HuH-7.5 (cell line): ENCODE measurements at places on chromosomes 6 and 20.
A peak's percentile ranks its signal among the peaks of the same experiment; 100 is the strongest.

GRCh38 chr20:13819885-13820645 lies 35.2 kb downstream of the NDUFAF5 start:
- DNase-seq = peak; percentile 33

GRCh38 chr6:21589352-21590345 lies 3.9 kb upstream of the SOX4 start:
- DNase-seq = peak; percentile 57

GRCh38 chr6:20572288-20572687 lies 38.0 kb downstream of the CDKAL1 start:
- DNase-seq = no peak

DNA sequence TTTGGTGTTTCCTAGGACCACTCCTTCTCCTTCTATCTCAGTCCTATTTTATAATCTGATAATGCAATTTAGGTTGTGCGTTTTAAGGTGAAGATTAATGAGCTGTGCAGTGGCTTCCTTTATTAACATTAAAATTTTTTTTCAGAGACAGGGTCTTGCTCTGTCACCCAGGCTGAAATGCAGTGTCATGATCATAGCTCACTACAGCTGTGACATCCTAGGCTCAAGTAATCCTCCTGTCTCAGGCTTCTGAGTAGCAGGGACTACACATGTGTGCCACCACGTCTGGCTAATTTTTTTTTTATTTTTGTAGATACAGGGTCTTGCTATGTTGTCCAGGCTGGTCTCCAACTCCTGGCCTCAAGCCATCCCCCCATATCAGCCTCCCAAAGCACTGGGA lies 53.0 kb upstream of the DSP start:
- DNase-seq = no peak

- no peak for DNase-seq
Observed at GRCh38 chr6:72461144-72461543, 160.7 kb upstream of the KCNQ5 start.

GRCh38 chr6:89887452-89888137 lies 6.7 kb upstream of the GJA10 start:
- peak; percentile 23 for DNase-seq

- no peak for DNase-seq
Observed at GRCh38 chr6:386688-387266, 4.8 kb upstream of the IRF4 start.

DNA sequence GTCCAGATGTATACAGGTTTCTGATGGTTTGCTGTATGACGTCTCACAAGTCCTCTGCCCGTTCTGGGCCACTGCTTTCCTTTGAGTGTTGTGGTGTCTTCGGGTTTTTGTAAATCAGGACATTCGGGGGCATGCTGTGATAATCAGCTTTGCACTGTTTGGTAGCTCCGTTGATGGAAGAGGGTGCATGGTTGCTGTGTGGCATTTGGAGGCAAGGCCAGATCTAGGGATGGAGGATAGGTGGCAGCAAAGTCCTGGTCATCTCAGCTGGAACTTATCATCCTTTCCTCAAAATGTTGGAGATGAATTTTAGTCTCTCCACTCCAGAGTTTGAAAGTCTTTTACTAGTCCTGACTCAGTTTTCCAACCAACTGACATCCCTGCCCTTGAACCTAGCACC lies 91.0 kb downstream of the SCP2D1 start:
- DNase-seq = no peak

GRCh38 chr6:77097940-77098339 lies 365.4 kb downstream of the HTR1B start:
- no peak for DNase-seq

DNA sequence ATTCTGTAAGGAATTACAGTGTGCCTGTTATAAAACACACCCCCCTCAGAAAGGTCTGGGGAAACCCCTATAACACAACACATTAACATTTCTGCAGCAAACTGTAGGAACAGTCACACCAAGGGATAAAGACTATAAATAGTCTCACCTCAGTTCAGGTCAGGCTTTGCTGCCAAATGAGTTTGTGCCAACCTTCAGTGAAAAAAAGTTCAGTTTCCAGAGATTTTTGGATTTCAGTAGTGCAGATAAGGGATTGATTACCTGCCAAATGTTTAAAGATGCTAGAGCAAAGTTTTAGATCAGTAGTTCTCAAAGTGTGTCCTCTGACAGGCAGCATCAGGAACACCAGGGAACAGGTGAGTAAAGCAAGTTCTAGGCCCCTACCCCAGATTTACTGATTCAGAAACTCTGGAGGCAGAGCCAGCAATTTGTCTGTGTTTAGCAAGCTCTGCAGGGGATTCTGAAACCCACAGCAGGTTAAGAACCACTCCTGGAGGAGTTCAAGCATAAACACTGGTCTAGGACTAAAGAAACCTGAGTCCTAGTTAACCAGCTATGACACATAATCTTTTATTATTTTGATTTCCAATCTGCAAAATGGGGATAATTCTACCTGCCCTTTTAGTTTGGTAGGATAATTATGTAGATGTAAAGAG lies 111.0 kb downstream of the RCAN2 start:
- no peak for DNase-seq

DNA sequence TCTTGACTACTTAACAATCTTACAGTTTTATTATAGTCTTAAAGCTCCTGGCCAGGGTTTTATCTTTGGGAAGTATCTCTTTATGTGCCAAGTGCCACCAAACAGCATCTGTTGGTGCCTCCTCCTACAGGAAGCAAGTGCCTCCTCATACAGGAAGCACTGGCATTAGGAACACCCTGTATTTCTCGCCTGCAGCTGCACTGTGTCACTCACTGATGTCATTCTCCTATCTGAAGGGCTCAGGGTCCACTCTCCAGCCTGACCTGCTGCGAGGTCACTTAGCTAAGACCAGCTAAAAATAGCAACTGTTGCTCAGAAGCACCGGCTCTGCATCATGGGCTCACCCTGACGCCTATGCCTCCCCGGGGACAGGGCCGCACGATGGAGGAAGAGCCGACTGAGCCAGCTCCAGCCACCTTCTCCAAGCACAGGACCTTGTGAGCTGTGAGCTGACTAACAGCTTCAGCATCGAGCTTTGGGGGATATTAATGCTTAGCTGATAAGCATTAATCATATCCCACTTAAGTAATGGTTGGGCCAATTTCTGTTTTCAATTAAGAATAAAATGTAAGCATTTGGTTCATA lies 66.3 kb upstream of the CD93 start:
- DNase-seq = peak; percentile 95

DNA sequence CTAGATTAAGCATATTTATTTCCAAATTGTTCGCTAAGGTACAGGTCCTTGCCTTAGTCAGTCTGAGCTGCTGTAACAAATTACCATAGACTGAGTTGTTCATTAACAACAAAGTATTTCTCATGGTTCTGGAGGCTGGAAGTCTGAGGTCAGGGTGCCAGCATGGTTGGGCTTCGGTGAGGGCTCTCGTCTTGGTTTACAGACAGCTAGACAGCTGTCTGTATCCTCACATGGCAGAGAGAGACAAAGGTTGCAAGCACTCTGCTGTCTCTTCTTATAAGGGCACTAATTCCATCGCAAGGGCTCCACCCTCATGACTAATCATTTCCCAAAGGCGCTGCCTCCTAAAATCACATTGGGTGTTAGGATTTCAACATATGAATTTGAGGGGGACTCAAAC lies 115.3 kb upstream of the GMDS start:
- no peak for DNase-seq

GRCh38 chr6:16570946-16571345 lies 190.3 kb downstream of the ATXN1 start:
- DNase-seq = no peak

DNA sequence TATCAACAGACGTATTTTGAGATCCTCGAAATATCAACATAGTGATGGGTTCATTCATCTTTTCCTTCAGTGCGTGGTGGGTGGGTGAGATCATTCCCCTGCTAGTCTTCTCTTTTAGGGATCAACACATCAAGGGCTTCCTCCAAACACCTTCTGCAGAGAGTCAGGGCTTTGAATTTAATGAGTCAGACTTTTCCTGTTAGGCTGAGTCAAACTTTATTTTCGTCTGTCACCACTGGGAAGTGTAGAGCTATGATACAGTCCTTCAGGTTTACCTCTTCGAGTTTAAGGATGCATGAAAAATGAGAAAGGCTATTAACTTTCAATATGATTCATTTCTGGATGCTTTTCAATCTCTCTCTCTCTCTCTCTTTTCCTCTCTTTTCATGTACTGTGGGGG lies 189.1 kb downstream of the BMP2 start:
- DNase-seq = no peak

DNA sequence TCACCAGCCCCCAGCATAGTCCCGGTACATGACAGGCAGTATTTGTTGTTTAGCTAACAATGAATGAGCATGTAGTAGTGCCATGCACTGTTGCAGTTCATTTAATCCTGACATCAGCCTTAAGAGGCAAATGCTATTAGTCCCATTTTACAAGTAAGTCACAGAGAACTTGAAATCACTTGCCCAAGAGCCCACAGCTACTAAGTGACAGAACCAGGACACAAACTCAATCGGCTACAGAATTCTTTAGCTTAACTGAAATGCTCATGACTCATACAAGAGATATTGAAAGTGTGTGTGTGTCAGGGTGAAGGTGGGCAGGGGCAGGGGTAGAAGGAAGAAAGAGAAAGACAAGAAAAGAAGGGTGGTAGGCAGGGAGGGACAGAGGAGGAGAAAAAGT lies 52.7 kb downstream of the UNC5CL start:
- no peak for DNase-seq

- no peak for DNase-seq
Observed at GRCh38 chr20:48815537-48815936, 12.3 kb downstream of the PREX1 start.

GRCh38 chr20:61257611-61258010 lies 5.5 kb downstream of the CDH4 start:
- DNase-seq = no peak

- DNase-seq = no peak
Observed at GRCh38 chr6:78781001-78781400, 86.3 kb upstream of the IRAK1BP1 start.

GRCh38 chr6:110266996-110267395 lies 86.8 kb downstream of the CDC40 start:
- no peak for DNase-seq

DNA sequence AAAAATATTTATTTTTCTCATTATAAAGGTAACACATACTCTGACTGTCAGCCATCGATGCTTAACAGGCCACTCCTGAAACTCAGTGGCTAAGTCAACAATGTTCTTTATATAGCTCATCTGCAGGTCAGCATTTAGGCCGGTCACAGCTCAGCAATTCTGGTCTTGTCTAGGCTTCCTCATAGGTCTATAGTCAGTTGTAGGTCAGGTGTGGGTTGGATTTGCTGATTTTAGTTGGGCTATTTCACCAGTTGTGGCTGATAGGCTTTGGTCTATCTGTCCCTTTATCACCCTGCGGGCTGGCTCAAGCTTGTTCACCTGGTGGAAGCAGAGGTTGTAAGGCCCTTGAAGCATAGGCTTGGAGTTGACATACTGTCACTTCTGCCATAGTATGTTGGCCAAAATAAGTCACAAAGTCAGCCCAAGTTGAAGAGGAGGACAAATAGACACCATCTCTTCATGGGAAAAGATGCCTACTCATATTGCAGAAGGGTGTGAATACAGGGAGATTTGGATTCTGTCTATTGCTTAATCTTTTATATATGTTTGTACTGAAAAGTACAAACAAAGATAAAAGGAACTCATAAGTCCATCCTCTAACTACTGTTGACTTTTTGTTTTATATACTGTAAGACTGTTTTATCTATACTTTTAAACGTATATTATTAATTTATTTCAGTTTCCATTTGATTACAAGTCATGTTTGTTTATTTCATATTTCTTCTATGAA lies 75.0 kb downstream of the BCKDHB start:
- DNase-seq = no peak

DNA sequence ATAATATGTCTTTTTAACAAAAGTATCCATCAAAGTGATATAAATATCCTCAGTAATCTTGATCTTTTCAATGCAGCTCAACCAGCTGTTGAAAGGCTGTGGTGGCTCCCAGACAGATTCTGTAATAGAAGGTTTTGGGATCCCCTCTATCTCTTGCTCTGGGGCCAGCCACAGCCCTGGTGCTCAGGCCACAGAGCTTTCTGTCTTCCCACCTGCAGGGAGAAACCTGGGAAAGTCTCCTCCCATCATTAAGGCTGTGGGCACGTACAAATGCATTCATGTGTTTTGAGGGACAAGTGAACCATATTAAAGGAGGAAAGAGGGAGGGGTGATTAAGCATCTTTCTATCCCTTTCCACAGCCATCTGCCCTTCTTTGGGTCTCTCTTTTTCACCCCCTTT lies 183.1 kb downstream of the PRDM13 start:
- no peak for DNase-seq

DNA sequence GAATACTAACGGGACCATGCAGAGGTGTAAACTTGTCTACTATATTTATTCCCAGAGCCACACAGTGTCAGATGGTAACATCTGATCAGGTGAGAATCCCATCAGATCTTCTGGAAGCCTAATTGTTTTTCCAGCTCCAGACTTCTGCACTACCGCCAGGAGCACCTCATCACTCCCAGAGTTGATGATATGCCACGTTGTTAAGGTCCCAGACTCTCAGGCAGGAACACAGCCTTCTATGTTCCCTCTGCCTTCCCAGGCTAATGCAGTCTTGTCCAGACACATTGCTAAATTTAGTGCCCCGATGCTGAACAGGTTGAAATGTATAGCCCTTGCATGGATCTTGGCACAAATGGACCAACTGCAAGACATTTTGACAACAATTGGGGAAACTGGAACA lies 86.2 kb downstream of the PROKR2 start:
- no peak for DNase-seq

- no peak for DNase-seq
Observed at GRCh38 chr6:19752746-19753145, 84.4 kb upstream of the ID4 start.

DNA sequence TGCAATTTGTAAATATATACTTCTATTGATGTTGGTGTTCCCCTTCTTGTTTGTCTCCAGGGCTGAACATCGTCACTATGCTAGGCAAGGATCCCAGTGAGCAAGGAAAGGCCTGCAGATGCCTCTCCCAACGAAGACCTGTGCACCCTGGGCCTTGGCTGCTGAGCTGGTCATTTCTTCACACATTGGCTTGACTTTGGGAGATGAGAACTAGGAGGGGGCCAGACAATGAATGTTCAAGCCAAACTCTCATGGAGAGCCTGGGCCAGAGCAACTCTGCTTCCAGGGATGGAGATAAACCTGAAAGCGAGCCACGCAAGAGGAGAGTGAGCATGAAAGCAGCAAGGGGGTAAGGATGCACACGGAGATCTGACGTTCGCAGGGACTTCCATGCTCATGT lies 104.0 kb downstream of the CLIC5 start:
- DNase-seq = no peak

- DNase-seq = peak; percentile 8
Observed at GRCh38 chr6:83592770-83593394, 80.5 kb downstream of the PRSS35 start.

DNA sequence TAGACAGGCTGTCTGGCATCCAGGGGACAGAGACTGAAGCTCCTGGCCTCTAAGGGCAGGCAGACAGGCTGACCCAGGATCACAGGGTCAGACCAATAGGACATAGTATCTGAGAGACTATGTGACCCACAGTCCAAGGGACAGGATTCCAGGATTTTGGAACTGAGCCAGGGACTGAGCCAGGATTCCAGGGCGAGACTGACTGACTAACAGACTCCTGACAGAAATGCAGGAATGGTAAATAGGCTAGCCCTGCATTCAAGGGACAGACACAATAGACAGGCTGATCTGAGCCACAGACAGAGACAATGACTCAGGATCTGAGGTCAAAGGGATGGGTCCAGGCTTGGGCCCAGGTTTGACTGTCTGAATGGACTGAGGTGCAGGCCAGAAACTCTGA lies 19.8 kb downstream of the XKR7 start:
- DNase-seq = no peak

GRCh38 chr20:1824181-1824580 lies 71.0 kb upstream of the SIRPA start:
- no peak for DNase-seq
